Eye (tissue), 1 donor: ENCODE measurements at places on chromosomes 3 and 15.

GRCh38 chr3:171248426-171249111 lies 211.6 kb downstream of the TNIK start:
- DNase-seq, result no peak

- DNase-seq, result no peak
These were observed 463.0 kb downstream of the ERC2 start for GRCh38 chr3:56005196-56005805.

DNA sequence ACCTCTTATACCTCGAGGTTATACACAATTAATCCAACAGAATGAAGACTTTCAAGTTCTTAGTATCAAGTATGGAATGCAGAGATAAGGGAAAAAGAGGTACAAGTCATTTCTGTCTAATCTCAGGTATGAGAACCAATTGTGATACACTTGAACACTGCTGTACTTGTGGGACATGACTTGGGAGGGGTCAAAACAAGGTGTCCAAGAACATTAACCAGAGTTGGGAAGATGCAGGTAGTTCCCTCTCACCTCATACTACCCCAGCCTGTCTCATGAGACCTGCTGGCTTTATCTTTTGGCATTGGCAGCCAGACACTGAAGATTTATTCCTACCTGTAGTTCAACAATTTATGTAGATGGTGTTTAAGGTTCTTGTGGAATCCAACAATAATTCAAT lies 209.7 kb downstream of the NR1D2 start:
- DNase-seq, result no peak

DNA sequence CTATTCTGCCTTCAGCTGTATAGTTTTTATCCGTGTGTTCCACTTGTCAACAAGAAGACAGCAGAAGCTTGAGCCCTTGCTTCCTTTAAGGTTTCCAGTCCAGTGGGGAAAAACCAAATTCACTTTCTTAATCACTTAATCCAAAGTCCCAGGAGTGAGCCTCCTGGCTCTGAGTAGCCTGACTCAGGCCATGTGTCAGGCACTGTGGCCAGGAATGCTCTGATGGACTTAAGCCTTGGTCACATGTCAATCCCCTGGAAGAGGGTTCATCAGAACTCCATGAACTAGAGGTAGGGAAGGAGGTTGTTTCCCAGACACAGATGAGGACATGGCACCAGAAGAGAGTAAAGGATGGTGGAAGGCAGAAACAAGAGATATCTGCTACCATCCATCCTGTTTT lies 8.8 kb downstream of the VIPR1 start:
- no peak for DNase-seq

- no peak for DNase-seq
These were observed 70.9 kb upstream of the ARNT2 start for GRCh38 chr15:80333261-80333660.

DNA sequence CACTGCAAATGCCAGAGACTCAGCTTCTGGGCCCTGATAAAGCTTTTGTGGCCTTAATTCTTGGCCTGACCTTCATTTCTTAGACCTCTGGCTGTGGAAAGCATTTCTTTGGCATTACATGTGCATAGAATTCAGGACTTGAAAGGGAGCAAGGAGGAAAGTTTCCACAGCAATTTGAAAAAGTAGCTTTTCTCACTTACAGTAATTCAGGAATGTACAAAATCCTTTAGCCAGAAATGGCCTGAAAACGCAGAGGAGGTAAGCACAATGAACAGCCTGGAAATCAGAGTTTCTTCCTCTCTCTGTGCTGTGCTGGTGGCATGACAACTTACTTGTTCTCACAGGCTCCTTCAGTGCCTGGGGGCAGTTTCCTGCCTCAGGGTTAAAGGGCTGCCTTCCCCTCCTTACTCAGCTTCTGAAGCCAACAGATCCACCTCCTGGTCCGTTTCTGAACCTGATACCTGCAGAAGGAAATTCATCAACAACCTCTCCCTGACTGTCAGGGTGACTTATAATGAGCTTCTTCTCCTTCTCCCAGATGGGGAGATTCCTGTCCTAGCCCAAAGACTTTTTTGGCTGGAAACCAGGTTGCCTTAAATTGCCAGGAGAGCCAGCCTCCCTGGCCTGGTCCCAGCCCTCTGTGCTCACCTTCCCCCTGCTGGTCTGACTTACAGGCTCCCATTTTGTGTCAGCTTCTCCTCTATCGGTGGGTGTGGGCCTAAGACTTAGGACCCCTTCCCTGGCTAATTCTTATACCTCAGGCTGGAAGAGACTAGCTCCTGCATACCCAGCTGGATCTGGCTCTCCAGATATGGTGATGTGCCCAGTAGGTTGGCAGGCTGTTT lies 102.3 kb downstream of the MYRIP start:
- DNase-seq, result no peak

DNA sequence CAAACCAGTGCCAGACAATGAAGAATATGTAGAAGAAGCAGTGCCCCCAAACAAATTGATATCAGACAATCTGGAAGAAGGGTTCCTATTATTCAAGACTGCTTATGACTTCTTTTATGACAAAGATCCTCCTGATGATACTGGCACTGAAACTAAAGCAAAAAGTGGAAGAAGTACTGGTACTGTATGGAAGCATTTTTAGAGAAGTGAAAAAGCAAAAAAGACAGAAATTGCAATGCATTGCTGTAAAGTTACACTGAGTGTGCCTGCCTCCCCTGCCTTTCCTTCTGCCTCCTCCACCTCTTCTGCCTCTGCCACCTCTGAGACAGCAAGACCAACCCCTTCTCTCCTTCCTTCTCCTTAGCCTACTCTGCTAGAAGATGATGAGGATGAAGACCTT lies 167.6 kb downstream of the PLCL2 start:
- no peak for DNase-seq

GRCh38 chr15:41597787-41598186 lies 38.8 kb downstream of the TYRO3 start:
- DNase-seq, result no peak

DNA sequence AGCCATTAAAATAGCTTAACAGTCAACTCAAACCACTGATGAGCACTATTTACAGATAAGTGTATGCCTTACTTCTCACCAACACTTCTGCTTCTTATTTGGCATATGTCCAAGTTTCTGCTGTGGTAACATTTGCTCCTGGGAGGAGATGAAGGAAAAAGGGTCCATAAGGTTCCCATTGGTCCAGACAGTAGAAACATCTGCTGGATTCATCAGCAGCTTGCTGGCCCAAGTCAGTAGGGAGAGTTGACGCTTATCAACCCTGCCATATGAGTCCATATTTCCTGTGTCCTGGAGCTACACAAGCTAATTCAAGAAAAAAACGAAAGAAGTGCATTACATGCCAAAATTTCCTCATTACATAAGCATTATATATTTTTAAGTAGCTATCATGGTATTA lies 824.5 kb downstream of the CADM2 start:
- no peak for DNase-seq

DNA sequence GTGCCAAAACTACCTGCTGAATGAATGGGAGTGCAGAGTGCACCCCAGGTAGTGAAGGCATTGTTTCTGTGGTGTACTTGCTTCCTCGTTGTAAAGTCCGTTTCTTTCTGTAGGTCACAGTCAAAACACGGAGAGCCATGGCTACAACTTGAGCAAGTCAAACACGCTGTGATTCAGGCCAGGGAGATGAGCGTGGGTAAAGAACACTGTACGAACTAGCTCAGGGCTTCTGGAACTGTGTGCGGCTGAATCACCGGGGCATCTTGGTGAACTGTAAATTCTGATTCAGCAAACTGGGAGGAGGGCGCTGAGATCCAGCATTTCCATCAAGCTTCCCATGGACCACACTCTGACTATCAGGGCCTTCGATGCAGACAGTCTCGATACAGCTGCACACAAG lies 5.0 kb upstream of the TNK2 start:
- DNase-seq, result no peak

DNA sequence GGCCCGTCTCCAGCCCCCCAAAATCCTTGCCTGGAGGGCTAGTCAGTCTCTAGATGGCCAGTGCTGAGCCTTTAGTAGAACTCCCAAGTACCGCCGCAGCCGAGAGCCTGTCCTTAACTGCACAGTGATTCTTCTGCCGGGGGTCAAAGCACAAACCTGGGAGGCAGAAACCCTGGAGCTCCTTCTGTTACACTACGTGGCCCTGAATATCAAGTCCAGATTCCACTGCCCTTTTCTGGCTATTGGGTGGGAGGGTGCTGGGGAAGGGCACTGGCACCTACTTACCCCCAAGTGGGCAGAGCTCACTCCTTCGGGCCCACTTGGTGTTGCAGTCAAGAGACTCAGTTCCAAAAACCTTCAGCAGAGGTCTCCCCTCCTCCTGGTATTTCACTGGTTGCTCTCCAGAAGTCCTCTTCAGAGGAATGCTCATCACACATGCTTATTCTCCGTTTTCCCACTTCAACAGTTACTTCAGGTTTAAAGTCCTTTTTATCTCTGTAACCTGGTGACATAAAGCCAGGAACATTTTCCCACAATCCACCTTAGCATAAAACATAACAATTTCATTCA lies 10.8 kb downstream of the PDHB start:
- DNase-seq, result peak; percentile 36

DNA sequence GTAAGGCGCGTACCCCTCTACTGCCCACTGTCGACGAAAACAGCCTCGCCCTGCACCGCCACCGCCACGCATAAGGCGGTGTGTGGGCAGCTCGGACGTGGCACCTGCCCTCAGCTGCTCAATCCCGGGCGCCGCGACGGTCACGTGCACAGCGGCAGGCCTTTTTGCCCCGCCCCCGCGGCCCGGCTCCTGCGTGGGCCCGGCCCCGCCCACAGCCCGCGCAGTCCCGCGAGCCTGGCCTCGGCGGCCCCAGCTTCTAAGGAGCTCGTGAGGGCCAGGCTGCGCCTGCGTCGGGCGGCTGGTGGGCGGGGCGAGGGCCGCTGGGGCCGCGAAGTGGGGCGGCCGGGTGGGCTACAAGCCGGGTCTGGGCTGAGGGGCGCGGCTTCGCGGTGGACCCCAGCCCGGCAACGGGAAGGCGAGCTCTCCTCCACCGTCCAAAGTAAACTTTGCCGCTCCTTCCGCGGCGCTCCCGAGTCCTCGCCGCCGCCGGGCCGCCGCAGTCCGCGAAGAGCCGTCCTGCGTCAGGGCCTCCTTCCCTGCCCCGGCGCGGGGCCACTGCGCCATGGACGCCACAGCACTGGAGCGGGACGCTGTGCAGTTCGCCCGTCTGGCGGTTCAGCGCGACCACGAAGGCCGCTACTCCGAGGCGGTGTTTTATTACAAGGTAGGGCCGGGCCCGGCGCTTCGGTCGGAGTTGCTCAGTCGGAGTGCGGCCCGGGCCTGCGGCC lies at the start of gene CAPN7:
CAPN7 (plus strand) TSS at position 313 of the 728 bp plus-strand sequence; CDS start at position 563, 250 bp downstream.
- peak; percentile 97 for DNase-seq

DNA sequence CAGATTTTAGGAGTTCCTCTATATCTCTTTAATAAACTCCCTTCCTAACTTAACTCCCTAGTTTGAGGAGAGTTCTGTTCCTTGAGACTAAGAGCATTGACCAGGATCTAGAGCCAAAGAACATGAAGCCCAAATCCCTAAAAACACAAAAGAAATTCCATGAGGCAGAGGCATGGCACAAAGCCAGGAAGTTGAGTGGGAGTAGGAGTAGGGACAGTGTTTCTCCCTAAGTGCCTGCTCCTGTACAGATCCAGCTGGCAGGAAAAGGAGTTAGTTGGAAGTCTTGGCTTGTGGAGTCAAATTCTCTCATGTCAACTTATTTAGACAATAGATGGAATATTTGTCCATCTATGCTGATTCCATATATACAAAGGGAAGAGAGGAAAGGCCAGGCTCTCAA lies 11.4 kb downstream of the ACTC1 start:
- no peak for DNase-seq

DNA sequence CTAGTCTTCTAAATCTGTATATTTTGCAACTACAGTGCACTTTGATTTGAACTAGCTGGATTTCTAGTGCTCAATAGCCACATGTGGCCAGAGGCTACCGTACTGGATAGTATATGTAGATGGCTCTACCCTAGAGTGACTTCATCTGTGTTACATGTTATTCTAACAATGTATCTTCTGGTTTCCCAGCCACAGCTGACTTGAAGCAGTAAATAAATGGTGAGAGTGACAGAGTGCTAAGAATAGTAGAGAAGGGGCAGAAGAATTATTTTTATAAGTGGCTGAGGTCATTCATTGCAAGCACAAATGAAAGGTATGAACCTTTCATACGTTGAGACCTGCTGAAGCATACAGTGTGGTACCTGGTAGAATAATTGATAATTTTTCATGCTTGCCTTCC lies 30.9 kb downstream of the KAT2B start:
- DNase-seq, result no peak

DNA sequence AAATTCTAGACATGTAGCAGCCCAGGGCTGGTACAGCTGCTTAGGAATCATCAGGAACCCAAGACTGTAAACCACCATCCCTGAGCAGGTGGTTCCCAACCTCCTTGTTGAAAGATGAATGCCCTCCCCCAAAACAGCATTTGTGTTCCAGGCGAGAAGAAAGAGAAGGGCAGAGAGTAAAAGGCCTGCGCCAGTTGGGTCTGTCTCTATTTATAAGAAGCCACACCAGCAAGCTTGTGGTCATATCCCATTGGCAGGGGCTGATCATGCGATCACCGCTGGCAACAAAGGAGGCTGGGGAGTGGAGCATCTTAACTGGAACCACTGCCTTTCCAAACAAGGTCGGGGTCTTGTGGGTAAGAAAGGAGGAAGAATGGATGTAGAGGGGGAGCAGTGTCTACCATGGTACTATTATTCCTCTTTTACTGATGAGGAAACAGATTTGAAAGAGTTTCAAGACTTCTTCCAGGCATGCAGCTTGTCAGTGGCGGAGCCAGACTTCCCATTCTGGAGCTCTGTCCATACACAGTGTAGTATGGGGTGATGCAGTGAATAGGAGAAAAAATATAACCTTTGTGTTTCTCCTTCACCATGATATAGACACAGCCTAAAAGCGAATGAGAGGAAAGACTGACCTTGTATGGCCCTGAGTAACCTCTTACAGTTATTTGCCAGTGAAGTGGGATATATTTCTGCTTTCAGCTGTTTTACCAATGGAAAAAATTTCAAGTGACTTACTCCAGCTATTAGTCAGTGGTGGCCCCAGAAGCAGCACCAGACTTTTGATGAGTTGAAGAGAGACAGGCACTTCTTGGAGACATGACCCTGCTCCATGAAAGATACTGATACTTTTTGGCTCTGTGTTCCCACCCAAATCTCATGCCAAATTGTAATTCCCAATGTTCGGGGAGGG lies 222.6 kb downstream of the ABHD5 start:
- DNase-seq, result no peak

DNA sequence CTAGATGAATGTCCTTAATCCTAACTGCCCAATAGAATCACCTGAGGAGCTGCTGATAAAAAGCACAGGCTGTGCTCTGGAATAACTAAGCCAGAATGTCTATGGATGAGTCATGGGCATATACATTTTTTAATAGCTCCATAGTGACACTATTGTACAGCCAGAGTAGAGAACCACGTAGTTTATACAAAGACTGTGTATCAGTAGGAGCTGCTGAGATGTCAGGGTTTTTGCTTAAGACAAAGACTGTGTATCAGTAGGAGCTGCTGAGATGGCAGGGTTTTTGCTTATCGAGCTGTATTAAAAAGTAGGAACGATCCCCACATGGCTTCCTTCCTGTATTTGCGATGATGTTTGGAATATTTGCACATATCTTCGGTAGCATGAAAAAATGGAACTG lies 137.4 kb downstream of the SV2B start:
- no peak for DNase-seq

GRCh38 chr3:86986671-86987420 lies 4.1 kb downstream of the VGLL3 start:
- no peak for DNase-seq

- DNase-seq, result no peak
These were observed 8.6 kb downstream of the NTRK3 start for GRCh38 chr15:88247914-88248313.

GRCh38 chr3:50978991-50979667 lies 304.4 kb downstream of the DOCK3 start:
- DNase-seq, result no peak
